Esophagus squamous epithelium (tissue), 5 donors: ENCODE measurements at places on chromosomes 3 and 15.

DNA sequence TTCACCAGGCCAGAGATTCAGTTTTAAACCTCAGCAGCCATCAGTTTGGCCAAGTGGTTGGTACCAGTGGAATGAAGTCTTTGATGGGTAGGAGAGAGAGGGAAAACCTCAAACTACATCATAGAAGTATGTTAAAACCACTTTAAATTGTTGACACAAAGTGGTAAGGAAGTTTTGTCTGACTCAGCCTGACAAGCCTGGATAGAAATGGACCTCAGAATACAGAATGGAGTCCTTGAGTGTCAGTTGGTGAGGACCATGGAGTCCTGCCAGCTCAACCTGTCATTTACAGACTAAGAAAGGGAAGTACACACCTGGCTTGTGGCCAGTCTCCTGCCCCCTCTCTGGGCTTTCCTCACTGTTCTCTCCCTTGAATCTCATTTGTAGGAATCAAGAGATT lies 12.1 kb downstream of the EAF1 start:
- DNase-seq = no peak

DNA sequence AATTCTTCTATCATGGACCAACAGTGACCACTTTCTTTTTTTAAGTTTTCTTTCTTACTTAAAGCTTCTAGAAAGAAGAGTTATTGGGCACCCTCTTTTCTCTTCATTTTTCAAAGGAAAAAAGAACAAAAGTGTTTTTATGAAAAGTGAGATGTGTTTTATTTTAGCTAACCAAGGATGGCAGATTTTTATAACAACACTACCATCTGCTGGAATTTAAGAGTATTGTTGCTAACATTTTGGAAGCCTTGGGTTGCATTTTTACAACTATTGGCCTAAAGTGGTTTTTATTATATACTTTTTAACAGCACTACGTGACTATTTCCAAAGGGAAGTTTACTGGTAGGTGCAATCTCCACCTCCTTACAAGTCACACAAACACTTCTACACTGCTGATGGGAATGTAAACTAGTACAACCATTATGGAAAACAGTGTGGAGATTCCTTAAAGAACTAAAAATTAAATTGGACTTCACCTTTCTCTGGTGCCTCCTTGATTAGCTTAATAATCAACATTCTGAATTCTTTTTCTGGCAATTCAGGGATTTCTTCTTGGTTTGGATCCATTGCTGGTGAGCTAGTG lies 237.7 kb upstream of the AGTR1 start:
- DNase-seq = no peak

- no peak for DNase-seq
These were observed 19.6 kb upstream of the OR5K4 start for GRCh38 chr3:98333989-98334606.

GRCh38 chr3:168885028-168885427 lies 778.5 kb downstream of the MECOM start:
- no peak for DNase-seq

DNA sequence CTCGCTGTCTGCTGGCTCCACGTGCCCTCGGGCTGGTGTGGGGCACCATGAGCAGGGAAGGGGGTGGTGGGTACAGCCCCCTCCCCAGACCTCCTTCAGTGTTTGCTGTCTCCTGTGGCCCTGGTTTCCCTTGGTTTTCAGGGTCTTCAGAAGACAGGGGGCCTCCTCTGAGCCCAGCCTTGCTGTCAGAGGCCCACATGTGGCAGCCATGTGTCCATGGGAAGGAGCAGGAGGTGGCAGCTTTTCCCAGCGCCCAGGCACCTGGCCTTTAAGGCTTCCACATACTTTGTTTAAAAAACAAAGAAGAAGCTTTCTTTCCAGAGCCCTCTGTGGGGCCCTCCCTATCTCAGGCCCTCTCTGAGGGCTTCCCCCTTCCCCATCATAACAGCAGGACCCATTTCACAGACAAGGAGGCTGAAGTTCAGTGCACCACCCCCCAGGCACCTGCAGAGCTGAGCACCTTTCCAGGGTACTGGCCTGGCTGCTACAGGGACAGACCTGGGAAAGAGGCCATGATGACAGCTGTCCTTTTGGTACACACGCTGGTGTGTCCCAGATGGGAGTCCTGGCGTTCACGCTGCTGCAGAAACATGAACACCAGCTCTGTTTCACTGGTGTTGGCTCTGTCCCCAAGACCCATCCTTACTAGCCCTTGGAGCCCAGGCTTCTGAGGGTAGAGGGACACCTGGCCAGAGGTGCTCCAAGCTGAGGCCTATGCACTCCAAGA lies 73.7 kb downstream of the DNAJB8 start:
- DNase-seq = no peak
